AG04450 (cell line): ENCODE measurements at places on chromosomes 6 and 20.

- DNase-seq, result no peak
Observed at GRCh38 chr6:106894978-106895702, 79.4 kb downstream of the CD24 start.

DNA sequence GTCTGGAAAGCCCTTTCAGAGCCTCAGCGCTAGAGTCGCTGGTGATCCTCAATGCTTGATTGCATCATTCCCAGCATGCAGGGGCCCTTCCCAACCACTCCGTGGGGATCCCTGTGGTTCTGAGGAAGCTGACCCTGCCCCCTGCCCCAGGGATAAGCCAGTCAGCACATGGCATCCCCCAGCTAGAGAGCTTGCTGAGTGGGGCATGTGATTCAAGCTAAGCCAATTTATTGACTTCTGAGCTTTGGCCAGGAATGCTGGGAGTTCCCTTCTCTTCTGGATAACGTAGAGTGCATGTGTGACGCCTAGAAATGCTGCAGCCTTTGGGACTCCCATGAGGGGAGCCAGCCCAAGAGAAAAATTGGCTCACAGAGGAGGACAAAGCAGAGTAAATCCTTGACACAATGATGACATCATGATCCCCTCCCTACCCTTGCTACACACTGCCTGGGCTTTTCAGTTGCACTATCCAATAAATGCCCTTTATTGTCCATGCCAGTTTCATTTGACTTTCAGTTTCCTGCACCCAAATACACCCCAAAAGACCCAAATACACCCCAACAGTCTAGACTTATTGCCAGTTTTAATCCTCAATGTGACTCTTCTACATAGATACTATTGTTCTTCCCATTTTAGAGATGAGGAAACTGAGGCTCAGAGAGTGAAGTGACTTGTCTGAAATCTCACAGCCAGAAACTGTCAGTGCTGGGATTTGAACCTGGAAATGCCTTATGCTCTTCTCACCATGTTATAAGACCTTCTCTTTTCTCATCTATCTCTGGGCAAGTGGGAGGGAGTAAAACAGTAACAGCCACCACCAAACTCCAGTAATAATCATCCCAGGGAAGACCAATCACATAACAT lies 34.3 kb downstream of the KCNB1 start:
- DNase-seq, result no peak

- DNase-seq, result no peak
Observed at GRCh38 chr6:104995989-104996617, 39.2 kb downstream of the LIN28B start.

- no peak for DNase-seq
Observed at GRCh38 chr6:128952902-128953301, 70.0 kb downstream of the LAMA2 start.

- no peak for DNase-seq
Observed at GRCh38 chr20:4850960-4851359, 129.3 kb downstream of the PRND start.

- DNase-seq, result peak; percentile 91
Observed at GRCh38 chr6:34301408-34301807, 52.6 kb upstream of the SMIM29 start.

GRCh38 chr6:4613381-4613780 lies 162.8 kb upstream of the CDYL start:
- no peak for DNase-seq

DNA sequence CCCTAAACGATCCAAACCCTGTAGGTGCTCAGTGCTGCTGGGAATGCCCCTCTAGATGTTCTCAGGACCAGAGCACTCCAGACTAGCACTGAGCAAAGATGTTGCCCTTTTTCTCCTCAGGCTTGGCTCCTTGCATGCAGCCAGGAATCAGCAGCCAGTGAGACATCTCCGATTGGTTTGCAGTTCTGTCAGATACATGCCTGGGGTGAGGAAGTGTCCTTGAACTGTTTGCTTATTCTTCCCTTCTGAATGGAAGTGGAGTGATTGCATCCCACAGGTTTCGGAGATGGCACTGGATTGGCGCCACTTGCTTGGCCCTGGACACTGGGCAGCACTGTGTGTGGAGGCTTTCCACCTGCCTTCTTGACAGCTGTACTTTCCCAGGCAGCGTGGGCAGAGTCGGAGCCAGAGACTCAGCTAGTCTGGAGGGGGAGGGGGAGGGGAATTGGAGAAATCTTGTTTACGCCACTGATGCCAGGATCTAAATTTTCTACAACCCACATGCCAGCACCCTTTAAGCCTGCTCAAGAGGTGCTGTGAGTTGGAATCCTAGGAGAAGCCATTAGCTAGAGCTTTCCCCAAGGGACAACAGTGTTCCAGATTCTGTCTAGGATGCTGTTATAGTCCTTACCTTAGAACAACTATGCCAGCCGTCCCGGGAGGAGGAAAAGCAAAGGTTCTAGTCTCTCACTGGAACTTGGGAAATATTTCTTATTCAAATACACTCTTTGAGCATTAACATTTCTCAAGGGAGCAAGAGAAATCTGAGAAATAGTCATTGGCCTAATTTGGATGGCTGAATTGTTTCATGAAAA lies 49.2 kb upstream of the SASH1 start:
- no peak for DNase-seq

DNA sequence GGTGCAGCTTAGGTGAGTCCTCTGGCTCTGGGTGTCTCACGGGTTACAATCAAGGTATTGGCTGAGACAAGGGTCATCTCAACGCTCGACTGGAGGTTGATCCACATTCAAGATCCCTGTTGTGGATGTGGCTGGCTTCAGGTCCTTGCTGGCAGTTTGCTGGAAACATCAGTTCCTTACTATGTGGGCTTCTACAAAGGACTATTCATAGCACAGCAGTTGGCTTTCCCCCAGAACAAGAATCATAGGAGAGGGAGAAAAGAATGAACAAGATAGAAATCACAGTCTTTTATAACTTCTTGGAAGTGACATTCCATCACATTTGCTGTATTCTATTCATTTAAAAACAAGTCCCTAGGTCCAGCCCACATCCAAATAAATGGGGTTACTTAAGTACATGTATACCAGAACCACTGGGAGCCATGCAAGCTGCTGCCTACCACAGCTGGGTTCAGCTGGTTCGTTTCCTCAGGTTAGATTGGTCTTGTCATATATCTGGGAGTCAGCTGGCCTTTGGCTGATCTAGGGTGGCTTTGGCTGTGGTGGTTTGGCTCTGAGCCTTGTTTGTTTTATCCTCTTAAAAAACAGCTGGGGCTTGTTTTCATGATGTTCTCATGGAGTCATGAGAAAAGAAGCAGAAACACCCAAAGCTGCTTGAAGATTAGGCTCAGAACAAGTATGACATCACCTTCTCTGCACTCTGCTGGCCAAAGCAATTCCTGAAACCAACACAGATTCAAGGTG lies 433.2 kb upstream of the SPTLC3 start:
- DNase-seq, result no peak

DNA sequence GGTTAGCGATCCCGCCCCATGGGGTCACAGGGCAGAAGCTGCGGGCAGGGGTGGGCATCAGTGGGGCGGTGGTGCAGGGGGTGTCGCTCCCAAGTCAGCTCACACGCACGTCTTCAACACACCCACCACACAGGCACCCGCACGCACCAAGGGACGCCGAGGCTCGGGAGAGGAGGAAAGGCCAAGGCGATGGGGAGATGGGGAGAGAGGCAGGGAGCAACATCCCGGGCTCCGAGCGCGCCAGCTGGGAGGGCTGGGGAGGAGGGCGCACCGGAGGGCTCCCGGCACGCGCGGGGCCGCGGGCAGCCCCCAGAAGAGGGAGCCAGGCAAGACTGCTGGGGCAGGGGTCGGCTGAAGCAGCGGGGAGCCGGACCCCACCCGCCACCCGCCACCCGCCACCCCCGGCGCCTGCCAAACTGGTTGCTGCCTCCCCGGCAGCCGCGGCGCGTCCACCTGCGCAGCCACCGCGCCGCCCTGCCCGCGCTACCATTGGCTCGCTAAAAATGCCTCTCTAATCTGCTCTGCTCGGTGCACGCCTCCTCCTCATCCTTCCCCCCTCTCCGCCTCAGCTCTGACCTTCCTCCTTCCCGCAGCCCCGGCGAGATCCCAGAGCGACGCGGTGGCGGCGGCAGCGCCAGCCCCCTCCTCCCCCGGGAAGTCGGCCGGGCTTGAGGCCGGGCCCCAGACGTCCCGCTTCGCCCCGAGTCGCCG lies at the start of gene PACSIN1:
Gene PACSIN1 (plus strand): TSS at position 546 of the 711 bp plus-strand sequence. CDS start 60,230 bp downstream, outside the sequence.
- DNase-seq, result no peak

DNA sequence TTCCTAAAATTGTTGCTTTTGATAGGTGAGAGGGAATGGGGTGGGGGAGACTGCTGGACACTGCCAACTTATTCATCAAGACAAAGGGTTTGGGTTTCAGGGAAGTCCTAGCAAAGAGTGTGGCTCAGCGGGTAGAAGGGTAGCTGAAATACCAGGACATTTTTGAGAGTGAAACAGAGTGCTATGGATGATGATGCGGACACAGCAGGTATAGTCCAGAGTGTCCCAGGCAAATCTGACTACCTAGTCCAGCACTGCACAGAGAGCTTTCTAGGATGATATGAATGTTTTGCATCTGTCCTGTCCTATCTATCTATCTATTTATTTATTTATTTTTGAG lies 154.3 kb downstream of the BCAS1 start:
- no peak for DNase-seq

GRCh38 chr6:144217264-144217663 lies 66.9 kb downstream of the STX11 start:
- no peak for DNase-seq

DNA sequence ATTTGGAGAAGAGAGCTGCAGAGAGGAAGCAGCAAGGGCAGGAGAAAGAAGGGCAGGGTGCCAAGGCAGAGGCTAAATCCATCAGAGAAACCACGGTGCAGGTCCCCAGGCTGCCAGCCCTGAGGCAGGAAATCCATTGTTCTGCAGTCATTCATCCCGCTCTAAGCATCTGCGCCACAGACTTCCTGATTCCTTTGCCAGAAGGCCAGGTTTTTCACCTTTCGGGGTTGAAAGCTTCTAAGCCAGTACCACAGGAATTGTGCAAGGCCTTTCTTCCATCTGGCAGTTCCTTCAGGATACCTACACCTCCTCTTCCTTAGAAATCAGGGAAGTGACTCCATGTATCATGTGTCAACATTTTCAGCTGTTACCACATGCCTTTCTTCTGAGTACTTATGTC lies 45.6 kb downstream of the ADGRF5 start:
- no peak for DNase-seq

DNA sequence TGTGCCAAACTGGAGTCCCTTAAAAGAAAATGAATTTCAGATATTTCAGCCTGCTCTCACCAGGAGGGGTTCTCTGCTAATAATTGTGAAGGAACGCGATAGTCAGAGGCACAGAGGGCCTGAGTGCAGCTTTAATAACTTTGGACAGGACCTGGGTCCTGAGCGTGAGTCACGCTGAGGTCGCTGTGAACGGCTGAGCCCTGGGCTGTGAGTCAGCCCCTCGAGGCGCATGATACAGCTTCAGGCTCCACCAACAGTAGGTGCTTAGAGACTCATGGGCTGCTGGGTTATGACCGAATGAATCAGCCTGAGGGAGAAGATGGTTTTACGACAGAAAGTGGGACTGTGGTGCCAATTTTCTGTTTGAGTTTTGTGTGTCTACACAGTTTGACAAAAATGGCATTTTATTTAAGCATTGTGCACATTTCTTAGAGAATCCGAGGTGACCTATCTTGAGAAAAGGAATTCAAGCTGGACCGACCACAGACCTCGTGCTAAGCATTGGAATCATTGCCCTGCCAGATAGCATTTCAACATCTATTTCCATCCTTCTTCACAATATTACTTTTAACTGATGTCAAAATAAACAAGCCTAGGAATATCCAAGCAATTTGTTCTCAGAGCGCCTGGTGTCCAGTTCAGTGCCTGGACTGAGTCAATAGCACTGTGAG lies 183.0 kb downstream of the THBS2 start:
- DNase-seq, result peak; percentile 97

DNA sequence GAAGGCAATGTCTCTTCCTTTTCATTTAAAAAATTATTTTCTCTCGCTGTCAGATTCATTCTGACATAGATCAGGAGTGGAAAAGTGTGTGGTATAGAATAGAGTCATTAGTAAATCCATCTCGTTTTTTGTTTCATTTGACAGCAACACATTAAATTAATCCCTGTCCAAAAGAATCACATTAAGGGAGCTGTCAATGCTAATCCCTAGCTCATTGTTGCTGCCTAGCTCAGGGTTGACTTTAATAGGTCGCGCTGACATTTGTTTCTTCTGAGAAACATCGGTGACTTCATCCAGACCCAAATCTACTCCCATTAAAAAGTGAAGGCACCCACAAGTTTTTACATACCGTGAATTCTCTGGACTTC lies 25.4 kb upstream of the MAP3K7 start:
- no peak for DNase-seq

DNA sequence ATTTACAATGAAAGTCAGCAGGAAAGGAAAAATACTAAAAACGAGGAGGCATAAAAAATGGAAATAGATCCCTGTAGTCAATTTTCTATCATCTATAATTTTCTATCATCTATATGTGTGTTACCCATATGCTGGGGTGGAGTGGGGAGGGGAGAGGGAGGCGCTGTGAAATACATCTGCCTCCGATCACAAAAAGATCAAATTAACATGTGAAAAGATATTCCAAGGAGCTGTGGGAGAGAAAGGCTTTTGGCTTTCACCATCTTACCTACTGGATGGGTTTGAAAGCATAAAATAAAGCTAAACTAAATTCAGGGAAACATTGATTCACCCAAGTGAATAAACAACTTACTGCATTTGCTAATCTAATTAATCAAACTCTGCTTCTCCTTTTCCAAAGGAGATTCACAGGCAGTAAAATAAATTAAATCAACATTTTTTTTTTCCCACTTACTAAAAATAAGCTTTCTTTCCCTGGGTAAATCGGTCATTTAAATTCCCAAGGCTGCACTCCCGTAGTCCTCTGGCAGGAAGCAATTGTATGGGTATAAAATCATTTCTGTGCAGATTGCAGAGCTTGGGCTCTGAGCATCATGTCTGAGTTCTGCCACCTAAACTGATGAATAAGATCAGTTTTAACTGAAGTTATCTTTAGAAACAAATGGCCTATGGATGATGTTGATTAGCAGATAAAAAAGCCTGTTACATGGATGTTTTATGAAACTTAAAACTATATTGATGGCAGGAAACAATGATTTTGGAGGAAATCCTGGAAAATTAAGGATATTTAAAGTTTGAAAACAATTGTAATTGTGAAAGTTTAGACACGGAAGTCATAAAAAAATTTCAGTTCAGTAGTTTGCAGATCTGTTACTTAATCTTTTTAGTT lies 147.9 kb downstream of the SOX4 start:
- DNase-seq, result no peak

GRCh38 chr6:3571836-3572235 lies 115.0 kb upstream of the SLC22A23 start:
- DNase-seq, result no peak

- DNase-seq, result no peak
Observed at GRCh38 chr6:51266604-51267003, 447.9 kb downstream of the TFAP2B start.

- DNase-seq, result no peak
Observed at GRCh38 chr6:137836788-137837187, 30.3 kb upstream of the TNFAIP3 start.
